ENCODE measurements at places on chromosomes 5 and 9.

- DNase-seq, result no peak
Observed at GRCh38 chr9:82554381-82554780, 508.6 kb downstream of the RASEF start.

GRCh38 chr9:88287972-88288371, 100.3 kb upstream of the SPIN1 start:
- DNase-seq, result no peak

DNA sequence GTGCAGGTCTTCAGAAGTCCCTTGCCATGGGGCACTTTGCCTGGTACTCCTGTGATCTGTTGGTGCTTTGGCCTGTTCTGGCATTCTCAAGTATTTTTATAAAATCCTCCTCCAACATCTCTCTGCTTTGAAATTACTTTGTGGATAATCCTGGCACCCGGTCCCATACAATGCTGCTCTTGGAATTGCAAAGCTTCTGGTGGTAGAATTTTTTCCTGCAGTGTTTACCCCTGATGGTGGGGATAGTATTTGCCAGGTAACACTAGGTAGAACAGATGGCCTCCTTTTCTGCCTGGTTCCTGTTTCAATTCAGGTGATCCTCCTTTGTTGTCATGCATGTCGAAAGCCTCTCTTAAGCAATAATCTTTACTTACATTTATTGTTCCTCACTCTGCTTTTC, 109.8 kb upstream of the ATP10B start:
- no peak for DNase-seq

- no peak for DNase-seq
Observed at GRCh38 chr9:115520646-115521045, 402.7 kb upstream of the TNC start.

GRCh38 chr5:119367502-119368237, 11.9 kb downstream of the TNFAIP8 start:
- no peak for DNase-seq

DNA sequence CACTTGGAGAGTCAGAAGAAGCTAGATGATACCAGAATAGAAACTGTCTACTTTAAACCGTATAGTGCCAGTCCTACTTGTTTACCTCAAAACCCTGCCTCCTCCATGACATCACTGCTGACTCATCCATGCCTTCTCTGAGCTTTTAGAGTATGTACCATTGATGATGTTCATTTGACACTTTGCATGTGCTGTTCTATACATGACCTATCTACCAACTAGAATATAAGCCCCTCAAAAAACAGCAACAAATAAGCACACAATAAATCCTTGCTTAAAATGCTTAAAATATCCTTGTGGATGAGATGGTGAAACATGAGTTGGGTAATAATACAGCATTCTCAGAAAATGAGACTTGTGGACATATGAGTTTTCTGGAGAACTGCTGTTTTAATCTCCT, 2.6 kb downstream of the CTNNAL1 start:
- DNase-seq, result no peak

GRCh38 chr5:77285251-77285841, 74.9 kb downstream of the PDE8B start:
- DNase-seq, result no peak

GRCh38 chr9:124349267-124349666, 66.0 kb downstream of the PSMB7 start:
- no peak for DNase-seq

DNA sequence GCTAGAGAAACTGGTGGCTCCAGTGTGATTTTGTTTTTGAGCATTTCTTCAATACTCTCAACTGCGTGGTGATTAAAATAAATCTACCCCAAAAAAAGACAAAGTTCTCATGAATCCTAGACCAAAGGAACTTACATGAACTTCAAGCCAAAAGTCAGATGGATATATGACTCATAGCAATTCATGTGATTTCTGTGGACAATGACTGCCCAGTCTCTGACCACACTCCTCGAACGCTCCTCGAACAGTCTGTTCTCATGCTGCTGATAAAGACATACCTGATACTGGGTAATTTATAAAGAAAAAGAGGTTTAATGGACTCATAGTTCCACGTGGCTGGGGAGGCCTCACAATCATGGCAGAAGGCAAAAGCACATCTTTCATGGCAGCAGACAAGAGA, 46.4 kb upstream of the CEP78 start:
- no peak for DNase-seq

Data from NCI-H2081 treated with DMSO at 0.1 percent for 48 hours (cell line).